Glutamatergic neuron (in vitro differentiated cells): ENCODE measurements at places on chromosomes 13 and 19.

GRCh38 chr13:21435687-21436151, 23.4 kb downstream of the ZDHHC20 start:
- no peak for DNase-seq

GRCh38 chr13:53045189-53045588, 16.6 kb downstream of the OLFM4 start:
- DNase-seq = no peak

GRCh38 chr13:45046445-45046844, 57.1 kb downstream of the GPALPP1 start:
- no peak for DNase-seq

DNA sequence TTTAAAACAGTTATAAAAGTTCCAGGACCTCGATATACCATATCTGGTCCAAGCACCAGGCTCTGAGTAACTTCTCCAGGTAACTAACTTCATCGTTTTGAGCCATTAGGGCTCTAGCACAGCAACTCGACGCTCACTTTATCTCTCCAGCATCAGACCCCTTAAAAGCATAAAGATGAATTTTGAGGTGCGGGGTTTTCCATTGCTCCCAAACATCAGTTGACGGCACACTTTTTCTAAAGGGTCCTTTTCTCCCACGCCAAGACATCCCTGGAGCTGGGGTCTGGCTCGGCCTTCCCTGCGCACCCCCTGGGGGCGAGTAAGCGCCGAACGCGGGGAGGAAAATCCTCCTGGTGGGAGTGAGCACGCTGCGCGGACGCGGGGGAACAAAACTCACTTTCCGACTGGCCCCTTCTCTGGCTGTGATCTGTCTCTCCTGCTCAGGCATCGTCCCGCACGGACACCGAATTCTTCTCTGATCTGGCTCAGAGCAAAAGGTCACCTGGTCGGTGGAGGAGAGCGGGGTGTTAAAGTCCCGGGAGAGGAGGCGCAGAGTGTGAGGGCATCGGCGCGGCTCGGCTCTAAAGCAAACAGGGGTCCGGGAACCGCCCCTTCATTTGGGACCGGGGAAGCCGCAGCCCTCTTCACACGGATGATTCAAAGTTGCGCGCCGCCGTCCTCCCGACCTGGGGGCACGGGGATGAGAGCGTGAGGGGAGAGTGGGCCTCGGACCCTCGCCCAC, at the start of gene ATP7B:
ATP7B (minus strand) TSS at position 561 of the 742 bp plus-strand sequence; CDS start at position 448, 113 bp downstream.
- DNase-seq = peak; percentile 55
